ENCODE measurements at places on chromosomes 4 and X.
A peak's percentile ranks its signal among the peaks of the same experiment; 100 is the strongest.

- peak; percentile 40 for DNase-seq
These were observed 83.0 kb upstream of the MAPK10 start for GRCh38 chr4:86442881-86443280.

- DNase-seq, result no peak
These were observed 464.4 kb upstream of the BOD1L1 start for GRCh38 chr4:14091966-14092365.

DNA sequence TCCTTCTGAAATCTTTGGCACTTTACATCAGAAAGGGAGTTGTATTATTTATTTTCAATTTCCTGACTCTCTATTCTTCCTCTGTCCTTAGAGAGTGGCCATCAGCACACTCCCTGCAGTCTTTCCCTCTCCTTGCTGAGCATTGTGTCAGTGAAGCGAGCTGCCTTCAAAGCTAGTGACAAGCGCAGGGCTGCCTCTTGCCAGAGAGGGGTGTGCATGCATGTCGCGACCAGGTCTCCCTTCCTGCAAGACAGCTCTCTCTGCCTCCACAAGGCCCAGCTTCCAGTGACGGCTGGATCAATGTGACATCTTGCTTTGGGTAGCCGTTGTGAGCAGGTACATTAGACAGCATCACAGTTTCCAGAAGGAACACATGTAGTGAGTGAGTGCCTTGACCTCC lies 810.9 kb upstream of the TENM3 start:
- no peak for DNase-seq

DNA sequence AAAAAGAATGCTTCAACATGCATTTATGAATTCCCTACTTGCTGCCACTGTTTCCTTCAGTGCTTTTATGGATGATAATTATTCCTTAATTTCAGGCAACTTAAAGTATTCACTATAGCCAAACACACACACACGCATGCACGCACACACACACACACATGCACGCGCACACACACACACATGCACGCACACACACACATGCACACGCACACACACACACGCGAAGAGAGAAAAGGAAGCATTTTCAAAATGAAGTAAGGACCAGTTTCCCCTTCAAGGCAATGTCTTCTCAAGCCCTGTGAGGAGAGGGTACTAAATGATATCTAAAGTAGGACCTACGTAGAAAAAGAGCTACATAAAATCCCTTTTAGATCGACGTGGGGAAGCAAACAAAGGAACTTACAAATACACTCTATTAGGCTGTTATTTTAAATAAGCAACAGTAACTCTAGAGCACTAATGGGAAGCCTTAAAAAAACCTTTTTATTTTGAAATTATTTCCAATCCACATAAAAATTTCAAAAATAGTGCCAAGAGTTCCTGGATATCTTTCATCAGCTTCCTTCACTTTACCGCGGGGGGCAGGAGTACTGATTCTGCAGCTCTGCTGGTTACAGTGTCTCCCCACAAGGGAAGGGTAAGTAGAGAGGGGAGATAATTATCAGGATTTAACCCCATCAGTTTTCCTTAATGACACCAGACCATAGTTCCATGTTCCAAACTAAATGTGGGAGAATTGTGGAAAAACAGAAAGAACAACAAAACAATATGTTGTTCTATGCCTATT lies 13.7 kb downstream of the IRF2 start:
- DNase-seq, result no peak

- DNase-seq, result peak; percentile 49
These were observed 646 bp downstream of the TIGD4 start for GRCh38 chr4:152778656-152779512.

- DNase-seq, result no peak
These were observed 4.5 kb downstream of the MRFAP1 start for GRCh38 chr4:6644792-6645530.

DNA sequence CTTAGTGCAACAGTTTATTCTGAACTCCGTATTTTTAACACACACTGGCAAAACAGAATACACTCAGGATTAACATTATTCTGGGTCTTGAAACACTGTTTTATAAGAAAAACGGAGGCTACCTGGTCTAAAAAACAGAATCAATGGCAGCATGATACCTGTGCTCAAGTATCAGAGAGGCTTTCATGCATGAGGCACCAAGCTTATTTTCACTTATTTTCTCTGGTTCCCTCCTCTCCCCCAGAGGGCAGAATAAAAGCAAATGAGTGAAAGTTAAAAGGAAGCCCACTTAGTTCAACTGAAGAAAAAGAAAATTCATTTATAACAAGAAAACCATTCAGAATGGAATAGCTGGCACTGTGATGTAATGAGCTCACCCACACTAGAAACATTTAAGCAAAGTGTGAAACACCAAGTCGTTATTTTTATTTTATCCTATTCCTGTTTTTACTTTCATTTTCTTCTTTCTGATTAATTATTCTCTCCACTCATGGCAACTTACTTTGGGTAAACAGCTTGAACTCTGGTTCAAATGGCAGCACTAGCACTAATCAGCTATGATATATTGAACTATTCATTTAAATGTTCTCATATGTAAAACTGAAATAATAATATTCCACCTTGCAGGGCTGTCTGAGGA lies 211.8 kb downstream of the PPP3CA start:
- no peak for DNase-seq

- no peak for DNase-seq
These were observed 46.8 kb upstream of the SETD7 start for GRCh38 chr4:139602776-139603360.

GRCh38 chrX:150692296-150692695 lies 900 bp upstream of the MTMR1 start:
- DNase-seq, result no peak
